GM12878 (cell line): ENCODE measurements at places on chromosomes 13 and 19.

DNA sequence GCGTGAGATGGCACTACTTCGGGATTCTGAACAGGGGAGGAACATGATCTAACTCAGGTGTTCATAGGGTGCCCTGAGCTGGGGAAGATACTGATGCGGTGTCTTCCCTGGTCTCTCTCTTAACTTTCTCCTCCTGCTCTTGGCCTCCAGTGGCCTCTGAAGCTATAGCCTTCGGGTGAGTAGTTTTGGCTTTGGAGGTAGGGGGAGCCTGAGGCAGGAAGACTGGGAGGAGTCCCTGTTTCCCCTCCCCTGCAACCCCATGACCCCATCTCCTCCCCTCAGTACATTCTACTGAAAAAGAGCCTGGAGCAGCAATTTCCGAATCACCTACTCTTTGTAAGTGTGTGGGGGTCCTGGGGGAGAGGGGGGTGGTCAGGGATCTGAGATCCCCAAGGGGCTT lies 3.5 kb downstream of the SELENOV start:
- DNase-seq, result no peak

DNA sequence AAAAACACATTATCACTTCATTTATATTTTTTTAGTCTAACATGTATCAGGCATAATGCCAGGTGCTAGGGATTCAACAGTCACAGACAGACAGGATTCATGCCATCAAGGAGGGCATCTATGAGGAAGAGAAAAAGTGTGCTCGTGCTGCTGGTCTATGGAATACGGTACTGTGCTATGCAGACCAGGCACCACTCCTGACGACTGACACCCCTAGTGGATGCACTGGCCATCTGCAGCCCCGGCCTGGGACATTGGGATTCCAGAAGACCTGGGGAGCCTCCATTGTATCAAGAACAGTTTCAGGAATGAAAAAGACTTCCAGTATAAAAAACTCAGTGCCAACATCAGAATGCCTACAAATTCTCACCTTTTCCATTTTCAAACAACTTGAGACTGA lies 94.0 kb downstream of the KLF12 start:
- no peak for DNase-seq

- no peak for DNase-seq
These were observed 20.5 kb downstream of the CYTH2 start for GRCh38 chr19:48489608-48490216.

GRCh38 chr19:1474011-1474764 lies 4.8 kb downstream of the C19orf25 start:
- DNase-seq, result no peak

GRCh38 chr19:19361075-19361594 lies 40.5 kb downstream of the MAU2 start:
- DNase-seq, result peak; percentile 73
